Hematopoietic multipotent progenitor cell treated with erythropoietin and hydrocortisone succinate and interleukin-3 and kit ligand, for 17 days (in vitro differentiated cells): ENCODE measurements at places on chromosomes 11 and 22.

DNA sequence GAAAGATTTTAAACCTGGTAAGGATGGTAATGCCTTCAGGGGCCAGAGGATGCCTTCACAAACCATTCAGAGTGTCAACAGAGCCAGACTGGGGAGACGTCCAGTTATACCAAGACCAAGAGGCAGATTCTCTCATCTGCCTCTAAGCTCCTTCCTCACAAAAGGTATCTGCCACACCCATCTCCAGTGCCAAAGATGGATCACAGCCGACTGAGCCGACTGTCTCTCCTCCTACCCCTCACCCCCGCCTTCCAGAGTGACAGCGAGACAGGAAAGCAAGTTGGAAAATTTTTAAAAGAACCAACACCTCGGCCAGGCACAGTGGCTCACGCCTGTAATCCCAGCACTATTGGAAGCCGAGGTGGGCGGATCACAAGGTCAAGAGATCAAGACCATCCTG lies 79.1 kb upstream of the AKIP1 start:
- DNase-seq: no peak

- no peak for DNase-seq
Observed at GRCh38 chr11:113468726-113469345, 6.4 kb downstream of the DRD2 start.

DNA sequence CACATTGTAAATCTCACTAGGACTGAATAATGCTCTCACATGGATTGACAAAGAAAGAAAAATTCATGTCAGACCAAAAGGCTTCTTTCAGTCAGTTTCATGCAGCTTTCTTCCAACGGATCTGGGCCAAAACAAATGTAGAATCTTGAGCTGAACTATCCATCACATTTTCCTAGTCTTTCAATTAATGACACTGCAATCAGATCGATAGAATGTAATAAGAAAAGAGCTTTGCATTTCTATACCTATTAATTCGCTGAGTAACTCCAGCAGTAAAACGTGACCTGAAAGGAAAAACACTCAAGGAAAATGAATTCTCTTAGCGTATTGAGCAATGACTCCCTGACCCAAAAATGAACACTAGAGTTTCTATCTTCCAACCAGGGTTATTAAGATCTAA lies 194.8 kb upstream of the BLID start:
- DNase-seq: no peak

DNA sequence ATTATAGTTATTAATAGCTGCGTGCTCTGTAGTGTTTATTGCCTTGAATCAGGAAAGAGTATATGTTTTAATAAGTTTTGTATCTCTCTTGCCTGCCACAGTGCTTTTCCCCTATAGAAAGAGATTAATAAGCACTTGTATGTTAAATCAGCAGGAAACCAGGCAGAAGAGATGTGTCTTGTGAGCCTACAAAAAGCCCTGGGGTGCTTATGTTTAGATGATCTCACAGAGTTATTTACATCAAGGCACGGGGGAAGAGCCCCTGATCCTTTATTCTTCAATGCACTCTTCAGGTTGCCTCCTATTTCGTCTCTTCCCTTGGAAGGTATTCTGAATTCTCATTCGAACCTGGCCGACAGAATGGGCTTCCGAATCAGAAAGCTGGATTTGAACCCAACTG lies 183.0 kb downstream of the MAML2 start:
- no peak for DNase-seq

GRCh38 chr11:86954269-86955110 lies 705 bp downstream of the FZD4 start:
- DNase-seq: no peak

DNA sequence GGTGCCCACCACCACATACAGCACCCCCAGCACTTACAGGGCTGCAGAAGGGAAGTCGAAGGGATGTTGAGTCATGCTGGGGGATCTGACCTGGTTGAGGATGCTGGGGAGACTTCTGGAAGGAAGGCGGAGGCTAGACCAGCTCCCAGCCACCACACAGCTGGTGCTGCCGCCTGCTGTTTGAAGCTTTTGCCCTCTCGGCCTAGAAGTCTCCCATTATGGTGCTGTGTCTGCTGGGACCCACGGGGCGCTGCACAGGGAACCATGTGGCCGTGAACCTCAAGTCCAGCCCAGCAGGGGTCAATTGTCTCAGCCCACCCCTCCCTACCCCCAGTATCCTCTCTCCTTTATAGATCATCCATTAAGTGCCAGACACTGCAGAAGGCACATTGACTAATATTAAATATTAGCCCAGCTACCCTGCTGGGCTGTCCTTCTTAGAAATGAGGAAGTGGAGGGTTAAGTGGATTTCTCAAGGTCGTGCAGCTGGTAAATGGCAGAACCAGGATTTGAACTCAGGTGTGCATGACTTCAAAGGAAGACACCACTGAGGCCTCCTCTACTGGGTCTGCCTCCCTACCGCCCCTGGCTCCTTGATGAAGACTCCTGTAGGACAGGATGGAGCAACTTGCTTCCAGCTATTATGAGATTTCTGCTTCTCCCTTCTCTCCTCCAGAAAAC lies 49.7 kb downstream of the CYTH4 start:
- no peak for DNase-seq

- DNase-seq: no peak
Observed at GRCh38 chr11:119594639-119595249, 134.3 kb downstream of the NECTIN1 start.

- DNase-seq: no peak
Observed at GRCh38 chr11:26219183-26220117, 112.5 kb upstream of the ANO3 start.

DNA sequence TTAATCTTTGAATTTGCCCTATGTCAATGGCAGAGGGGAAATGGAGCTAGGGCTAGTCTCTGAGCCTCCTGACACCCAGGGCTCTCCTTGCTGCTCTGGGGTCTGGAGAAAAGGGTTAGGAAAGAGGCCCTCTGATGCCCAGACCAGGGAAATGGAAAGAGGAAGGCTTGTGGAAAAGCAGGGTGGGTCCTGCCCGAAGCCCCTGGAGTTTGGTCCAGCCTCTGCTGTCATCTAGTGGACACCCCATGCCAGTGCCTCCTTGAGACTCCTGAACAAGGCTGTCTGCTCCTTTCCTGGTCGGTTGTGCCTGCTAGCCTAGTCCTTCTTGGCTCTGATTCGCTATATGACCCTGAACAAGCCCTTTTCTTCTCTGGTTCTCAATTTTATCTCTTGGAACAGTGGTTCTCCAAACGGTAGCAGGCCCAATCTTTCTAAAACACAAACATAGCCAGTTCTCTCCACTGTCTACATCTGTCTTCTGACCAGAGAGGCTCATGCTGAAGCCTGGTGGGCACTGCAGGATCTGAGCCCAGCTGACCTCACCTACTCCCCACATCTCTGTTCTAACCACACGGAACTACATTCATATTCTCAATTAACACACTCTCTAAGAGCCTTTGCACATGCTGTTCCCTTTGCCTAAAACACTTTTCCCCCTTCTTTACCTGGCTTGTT lies 8.8 kb upstream of the PLA2G3 start:
- DNase-seq: no peak

- no peak for DNase-seq
Observed at GRCh38 chr11:67179892-67180490, 60.9 kb downstream of the KDM2A start.
